ENCODE measurements at places on chromosomes 11 and 22. TPM values are rescaled to one million over a fixed set of nuclear protein-coding genes. Genes with fewer than 3 reads are reported as not detected.

Gene CBLIF
- total RNA-seq: not detected

Gene MS4A14
- under 0.01 TPM for total RNA-seq

Gene CEP126
- total RNA-seq: 7.1 TPM

Gene NPAS4
- total RNA-seq: not detected

Gene APOA5
- total RNA-seq: not detected

Gene OR10A2
- total RNA-seq: not detected

Gene CARNS1
- under 0.01 TPM for total RNA-seq

Gene MMP27
- not detected for total RNA-seq

Gene MFNG
- not detected for total RNA-seq

Gene TMA7B
- not detected for total RNA-seq

Gene OR6T1
- total RNA-seq: not detected

Gene SLC5A1
- not detected for total RNA-seq

Gene CNTF
- total RNA-seq: 2.5 TPM

Gene KRTAP5-8
- not detected for total RNA-seq

Gene SCN4B
- 0.43 TPM for total RNA-seq

Gene AGBL2
- total RNA-seq: 6.4 TPM

Gene P4HA3
- 1.1 TPM for total RNA-seq

Gene PGA5
- total RNA-seq: not detected

Gene PHRF1
- 38.1 TPM for total RNA-seq

Gene INPP5J
- total RNA-seq: 0.79 TPM

Gene TREH
- total RNA-seq: not detected

Gene IGSF9B
- total RNA-seq: not detected

Gene OVOL1
- total RNA-seq: 1.3 TPM

All from placental epithelial cell (primary cell).